ENCODE measurements at places on chromosomes 12 and 14.

DNA sequence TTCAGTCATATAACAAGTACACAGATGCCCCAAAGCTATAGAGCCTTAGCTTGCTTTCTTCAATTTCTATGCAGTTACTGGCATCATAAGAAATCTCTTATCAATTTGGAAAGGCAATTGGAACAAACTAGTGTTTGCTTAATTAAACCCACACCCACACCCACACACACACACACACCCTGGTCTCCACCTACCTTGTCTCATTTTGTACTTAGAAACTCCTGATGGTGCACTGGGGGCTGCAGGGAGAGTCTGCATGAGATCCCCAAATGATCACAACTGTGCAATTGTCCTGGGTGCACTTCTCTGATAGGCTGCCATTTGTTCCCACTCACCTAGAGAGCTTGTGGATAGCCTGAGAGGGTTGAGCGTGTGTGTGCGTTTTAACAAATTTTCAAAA, 40.5 kb upstream of the PTCSC3 start:
- no peak for DNase-seq

- no peak for DNase-seq
These were observed 23.5 kb upstream of the PTPRB start for GRCh38 chr12:70660620-70661219.

DNA sequence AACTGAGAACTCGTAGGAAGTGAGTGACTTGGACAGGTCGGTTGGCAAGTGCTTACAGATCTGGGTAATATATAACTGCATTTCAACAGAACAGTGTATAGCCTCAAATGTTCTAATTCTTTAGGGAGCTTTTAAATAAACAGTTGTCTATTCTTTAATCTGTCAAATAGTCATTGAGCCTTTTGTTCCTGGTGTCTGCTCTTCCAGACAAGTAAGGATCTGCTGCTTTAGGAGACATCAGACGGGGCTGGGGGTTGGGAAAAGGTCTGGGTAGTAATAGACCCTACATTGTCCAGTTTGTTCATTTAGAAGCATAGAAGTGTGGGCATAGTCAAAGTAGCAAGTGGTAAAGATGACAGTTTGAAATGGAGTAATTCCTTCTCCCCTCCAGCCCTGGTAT, 2.0 kb downstream of the PTPN11 start:
- no peak for DNase-seq

DNA sequence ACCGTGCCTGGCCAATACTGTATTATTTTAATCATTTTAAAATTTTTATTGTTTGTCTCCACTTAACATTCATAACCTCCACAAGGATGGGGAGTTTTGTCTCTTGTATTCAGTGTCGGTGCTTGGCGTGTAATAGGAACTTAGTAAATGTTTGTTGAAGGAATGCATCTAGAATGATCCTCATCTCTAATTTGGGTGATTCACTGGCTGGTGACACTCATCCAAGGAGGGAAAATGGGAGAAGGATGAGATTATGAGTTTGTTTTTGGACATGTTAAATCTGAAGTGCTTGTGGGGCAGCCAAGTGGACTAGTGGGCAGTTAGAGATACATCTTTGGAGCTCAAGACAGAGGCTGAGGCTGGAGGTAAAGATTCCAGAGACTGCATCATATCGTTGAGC, 5.1 kb downstream of the KLC1 start:
- no peak for DNase-seq

DNA sequence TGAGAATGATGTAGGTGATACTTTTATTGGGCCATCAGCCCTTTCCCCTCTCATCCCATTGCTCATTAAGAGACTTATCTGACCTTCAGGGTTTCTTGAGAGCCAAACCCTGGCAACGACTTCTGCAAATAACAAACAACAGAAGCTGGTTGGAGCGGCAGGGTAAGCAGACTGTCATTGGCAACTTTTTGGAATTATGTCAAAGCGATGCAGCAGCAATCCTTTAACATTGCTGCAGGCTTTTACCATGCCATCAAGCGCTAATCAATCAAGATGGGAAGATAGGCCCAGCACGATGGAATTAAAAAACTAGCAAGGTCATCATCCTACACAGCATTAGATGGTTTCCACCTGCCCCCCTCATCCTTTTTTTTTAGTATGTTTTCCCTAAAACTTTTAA, 406.1 kb upstream of the PDE3A start:
- no peak for DNase-seq
